SK-N-SH (cell line): ENCODE measurements at places on chromosomes 1 and 21. TPM values are rescaled to one million over a fixed set of nuclear protein-coding genes. Genes with fewer than 3 reads are reported as not detected.

GRCh38 chr1:5514527-5515183, 477.6 kb downstream of the NPHP4 start:
- no peak overlapping the region for H3K4me3 ChIP-seq
- no peak overlapping the region for H3K27ac ChIP-seq
- DNase-seq, result peak; percentile 89
- H3K27me3 ChIP-seq, result no peaks in the 10 kb centered on the region
- no peaks in the 10 kb centered on the region for H3K4me1 ChIP-seq
- no peaks in the 10 kb centered on the region for H3K36me3 ChIP-seq

DNA sequence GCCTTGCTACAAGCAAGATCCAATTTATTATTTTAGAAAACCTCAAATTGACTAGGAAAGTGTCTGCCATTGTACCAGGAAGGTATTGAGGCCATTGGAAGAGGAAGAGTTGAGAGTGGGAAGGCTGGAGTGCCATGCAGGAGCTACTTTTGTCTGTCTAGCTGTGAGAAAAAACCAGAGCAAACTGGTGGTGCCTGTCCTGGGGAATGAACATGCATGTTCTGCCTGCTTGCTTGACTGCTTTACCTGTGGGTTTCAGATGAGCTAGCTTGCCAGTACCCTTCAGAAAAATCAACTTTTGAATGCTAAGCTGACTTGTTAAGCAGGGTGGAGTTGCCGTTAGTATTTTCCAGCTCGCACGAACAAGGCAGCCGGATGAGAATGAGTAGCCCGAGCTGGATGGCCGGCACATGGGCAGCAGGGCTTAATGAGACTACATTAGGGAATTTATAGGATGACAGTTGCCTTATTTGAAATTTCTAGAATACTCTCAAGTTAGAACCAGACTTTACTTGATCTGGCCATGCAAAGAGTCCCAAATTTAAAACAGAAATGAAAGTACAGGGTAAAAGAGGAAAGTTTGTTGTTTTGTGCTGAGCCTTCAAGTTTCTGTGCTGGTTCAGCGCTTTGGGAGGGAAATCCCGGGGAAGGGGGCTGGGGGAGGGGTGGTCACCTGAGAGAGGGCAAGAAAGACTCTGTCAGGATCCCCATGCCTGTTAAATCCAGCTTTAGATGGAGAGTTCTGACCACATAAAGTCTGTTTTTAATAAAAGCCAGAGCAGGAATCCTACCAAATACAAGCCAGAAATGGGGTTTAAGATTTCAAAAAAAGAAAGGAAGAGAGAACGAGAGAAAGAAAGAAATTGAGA, 29.6 kb upstream of the C1orf105 start:
- H3K36me3 ChIP-seq, result no peaks in the 10 kb centered on the region
- peaks cover 4% of the 10 kb centered on the region; the same call in 1 of the 2 replicates for H3K4me1 ChIP-seq
- H3K27ac ChIP-seq, result peak overlapping the region; percentile 94
- H3K4me3 ChIP-seq, result no peak overlapping the region
- DNase-seq, result no peak

DNA sequence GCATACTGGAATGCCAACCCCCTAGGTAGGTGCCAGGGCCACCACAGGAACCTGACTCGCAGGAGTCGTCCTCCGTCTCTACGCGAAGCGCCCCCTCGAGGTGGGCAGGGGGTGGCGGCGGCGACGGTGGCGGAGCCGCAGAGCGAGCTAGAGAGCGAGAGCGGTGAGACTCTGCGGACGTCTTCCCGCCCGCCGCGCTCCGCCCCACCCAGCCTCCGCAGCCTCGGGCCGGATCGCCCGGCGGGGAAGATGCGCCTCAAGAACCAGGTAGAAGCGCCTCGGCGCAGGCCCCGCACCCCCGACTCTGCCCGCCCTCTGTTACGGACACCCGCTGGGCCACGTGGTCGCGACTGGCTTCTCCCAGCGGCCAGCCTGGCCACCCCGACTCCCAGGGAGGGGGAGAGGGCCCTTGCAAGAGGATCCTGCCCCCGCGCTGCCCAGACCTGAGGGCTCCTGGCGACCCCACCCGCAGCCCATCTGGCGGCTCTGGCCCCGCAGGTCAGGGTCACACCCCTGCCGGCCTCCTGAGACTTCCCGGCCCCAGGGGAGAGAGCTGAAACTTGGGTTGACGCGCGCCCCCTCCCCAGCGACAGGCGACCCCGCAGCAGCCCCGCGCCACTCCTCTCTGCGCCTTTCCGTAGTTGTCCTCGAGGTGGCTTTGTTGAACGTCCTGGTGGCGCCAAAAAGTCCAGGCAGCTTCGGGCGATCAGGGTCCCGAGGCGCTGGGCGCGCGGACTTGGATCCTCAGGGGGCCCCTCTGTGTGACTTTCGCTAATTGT, 24.4 kb upstream of the AGBL4 start:
- peak; percentile 87 for DNase-seq
- no peaks in the 10 kb centered on the region; the same call in 1 of the 2 replicates for H3K27me3 ChIP-seq
- no peaks in the 10 kb centered on the region; the same call in 1 of the 2 replicates for H3K4me1 ChIP-seq

GRCh38 chr21:33057385-33057940, 12.5 kb upstream of the OLIG1 start:
- H3K4me3 ChIP-seq, result no peak overlapping the region
- no peak overlapping the region for H3K27ac ChIP-seq
- DNase-seq, result no peak

GRCh38 chr1:36846357-36846756, 188.0 kb downstream of the GRIK3 start:
- no peak overlapping the region for H3K27ac ChIP-seq
- H3K4me1 ChIP-seq, result peaks cover 8% of the 10 kb centered on the region; the same call in 1 of the 2 replicates
- no peaks in the 10 kb centered on the region for H3K27me3 ChIP-seq
- no peaks in the 10 kb centered on the region for H3K36me3 ChIP-seq

- H3K27ac ChIP-seq, result peak overlapping the region; percentile 45
- no peaks in the 10 kb centered on the region for H3K36me3 ChIP-seq
- DNase-seq, result no peak
- no peak overlapping the region for H3K4me3 ChIP-seq
- peaks cover 8% of the 10 kb centered on the region; the same call in 1 of the 2 replicates for H3K4me1 ChIP-seq
Observed at GRCh38 chr1:94698356-94698755, 121.8 kb upstream of the SLC44A3 start.

- no peaks in the 10 kb centered on the region for H3K27me3 ChIP-seq
- H3K4me3 ChIP-seq, result no peak overlapping the region; the same call in 1 of the 2 replicates
- H3K27ac ChIP-seq, result peak overlapping the region; percentile 73
- no peaks in the 10 kb centered on the region; the same call in 1 of the 2 replicates for H3K4me1 ChIP-seq
- H3K36me3 ChIP-seq, result peaks cover 20% of the 10 kb centered on the region; the same call in 1 of the 2 replicates
Observed at GRCh38 chr1:12296623-12297022, 66.8 kb downstream of the VPS13D start.

GRCh38 chr1:37240897-37241296, 206.6 kb upstream of the GRIK3 start:
- no peak overlapping the region for H3K27ac ChIP-seq
- no peaks in the 10 kb centered on the region for H3K27me3 ChIP-seq
- H3K36me3 ChIP-seq, result no peaks in the 10 kb centered on the region
- H3K4me1 ChIP-seq, result peaks cover 6% of the 10 kb centered on the region; the same call in 1 of the 2 replicates
- DNase-seq, result peak; percentile 38

DNA sequence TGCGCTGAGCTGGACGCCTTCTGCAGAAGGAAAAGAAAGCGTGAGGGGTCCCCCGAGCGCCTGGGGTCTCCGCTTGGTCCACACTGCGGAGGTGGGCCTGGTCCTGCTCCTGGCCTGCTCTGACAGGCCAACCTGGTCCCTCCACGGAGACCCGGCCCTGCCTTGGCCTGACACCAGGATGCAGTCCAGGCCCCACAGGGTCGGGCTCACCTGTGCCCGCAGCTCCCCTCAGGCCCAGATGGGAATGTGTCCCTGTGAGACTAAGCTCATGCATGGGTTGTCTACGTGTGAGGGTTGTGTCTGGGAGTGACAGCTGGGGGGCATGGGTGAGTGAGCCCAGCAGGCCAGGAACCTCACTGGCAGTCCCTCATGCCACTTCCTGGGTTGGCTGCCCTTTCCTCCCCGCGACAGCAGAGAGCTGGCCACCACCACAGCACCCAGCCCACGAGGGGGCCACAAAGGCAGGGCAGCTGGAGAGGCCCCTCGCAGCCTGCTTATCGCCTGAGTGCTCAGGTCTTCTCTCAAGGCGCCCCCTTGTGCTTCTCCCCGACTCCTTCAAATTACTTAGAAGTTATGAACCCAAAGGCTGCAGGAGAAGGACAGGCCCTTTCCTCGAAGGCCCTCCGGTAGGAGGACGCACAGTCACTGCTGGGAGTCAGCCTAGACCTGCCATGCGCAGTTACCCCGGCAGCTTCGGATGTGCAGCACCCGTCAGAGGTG, 41.1 kb downstream of the SLC45A1 start:
- H3K4me3 ChIP-seq, result no peak overlapping the region
- H3K4me1 ChIP-seq, result peaks cover 13% of the 10 kb centered on the region; the same call in 1 of the 2 replicates
- no peak for DNase-seq
- peaks cover 5% of the 10 kb centered on the region for H3K36me3 ChIP-seq
- no peaks in the 10 kb centered on the region for H3K27me3 ChIP-seq
- no peak overlapping the region for H3K27ac ChIP-seq

DNA sequence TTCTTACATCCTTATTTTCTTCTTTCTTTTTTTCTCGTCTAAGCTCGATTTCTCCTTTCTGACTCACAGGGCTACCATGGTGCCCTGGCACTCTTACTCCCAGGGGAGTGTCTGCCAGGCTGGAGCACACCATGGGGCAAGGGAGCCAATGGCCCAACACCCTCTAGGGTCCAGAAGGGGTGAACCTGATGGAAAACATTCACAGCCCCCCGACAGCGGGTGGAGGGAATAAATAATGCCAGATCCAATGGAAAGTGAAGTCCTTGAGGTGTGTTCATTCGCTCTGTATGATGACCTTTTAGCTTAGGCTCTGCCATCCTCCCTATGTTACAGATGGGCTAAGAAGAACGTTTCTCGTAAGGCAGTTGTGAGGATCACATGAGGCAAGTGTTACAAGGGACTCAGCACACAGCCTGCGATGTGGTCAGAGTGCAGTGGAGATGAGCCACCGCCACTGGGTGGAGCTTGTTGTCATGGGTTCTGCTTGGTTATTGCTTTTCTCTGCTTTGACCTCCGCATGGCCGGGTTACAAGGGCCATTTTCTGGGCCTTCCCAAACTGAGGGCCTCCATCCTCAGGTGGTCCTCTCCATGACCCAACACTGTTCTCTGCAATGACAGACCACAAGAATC, 3.5 kb upstream of the FCMR start:
- H3K27ac ChIP-seq, result no peak overlapping the region
- H3K4me3 ChIP-seq, result no peak overlapping the region
- no peaks in the 10 kb centered on the region for H3K27me3 ChIP-seq
- no peak for DNase-seq
- H3K4me1 ChIP-seq, result no peaks in the 10 kb centered on the region

GRCh38 chr1:87905651-87906050, 577.0 kb downstream of the LMO4 start:
- no peak overlapping the region for H3K27ac ChIP-seq
- H3K27me3 ChIP-seq, result no peaks in the 10 kb centered on the region
- no peak for DNase-seq

- H3K4me1 ChIP-seq, result peaks cover 7% of the 10 kb centered on the region; the same call in 1 of the 2 replicates
- no peak overlapping the region for H3K27ac ChIP-seq
- no peaks in the 10 kb centered on the region for H3K27me3 ChIP-seq
- no peak overlapping the region for H3K4me3 ChIP-seq
Observed at GRCh38 chr1:64839261-64839660, 94.4 kb downstream of the RAVER2 start.

DNA sequence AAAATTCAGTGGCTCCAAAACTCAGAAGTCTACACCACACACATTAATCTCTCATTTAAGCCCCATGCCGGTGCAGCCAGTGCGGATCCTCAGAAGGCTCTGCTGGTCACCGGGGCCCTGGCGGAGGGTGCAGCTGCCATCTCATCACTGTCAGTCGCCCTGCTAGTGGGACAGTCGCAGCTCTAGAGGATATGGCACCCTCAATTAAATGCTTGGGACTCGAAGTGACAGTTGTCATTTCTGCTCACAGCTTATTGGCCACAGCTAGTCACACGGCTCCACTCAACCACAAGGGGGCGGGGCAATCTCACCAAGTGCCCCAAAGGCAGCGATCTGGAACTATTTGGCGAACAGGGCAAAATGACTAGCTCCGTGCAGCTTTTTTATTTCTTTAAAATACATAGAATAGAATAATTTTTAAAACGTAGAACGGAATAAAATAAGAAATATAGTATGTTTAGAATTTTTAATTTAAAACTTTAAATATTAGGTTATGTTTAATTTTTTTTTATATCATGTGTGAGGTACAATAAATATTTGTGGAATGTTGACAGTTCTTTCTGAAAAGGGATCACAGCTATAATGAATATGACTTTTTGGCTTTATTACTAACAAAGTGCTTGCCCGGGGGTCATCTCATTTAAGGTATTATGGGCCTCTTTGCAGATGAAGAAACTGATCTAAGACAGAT, 8.0 kb upstream of the MAN1C1 start:
- no peak overlapping the region for H3K27ac ChIP-seq
- H3K4me1 ChIP-seq, result no peaks in the 10 kb centered on the region
- H3K27me3 ChIP-seq, result peaks cover 29% of the 10 kb centered on the region

DNA sequence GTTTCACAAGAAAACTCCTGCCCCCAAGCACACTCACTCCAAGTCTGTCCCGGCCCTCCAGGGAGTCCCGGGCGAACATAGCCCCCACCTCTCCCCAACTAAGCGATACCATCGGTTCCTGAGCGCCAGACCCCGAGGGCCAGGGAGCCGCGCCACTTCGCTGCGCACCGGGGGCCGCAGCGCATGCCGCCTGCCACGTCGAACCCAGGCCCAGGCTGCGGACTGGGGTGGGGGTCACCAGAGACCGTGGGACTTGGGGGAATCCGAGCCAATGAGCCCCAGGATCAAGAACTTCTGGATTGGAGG, 801 bp downstream of the RSPO1 start:
- no peak overlapping the region for H3K4me3 ChIP-seq
- peak; percentile 70 for DNase-seq
- H3K27me3 ChIP-seq, result peaks cover 77% of the 10 kb centered on the region

DNA sequence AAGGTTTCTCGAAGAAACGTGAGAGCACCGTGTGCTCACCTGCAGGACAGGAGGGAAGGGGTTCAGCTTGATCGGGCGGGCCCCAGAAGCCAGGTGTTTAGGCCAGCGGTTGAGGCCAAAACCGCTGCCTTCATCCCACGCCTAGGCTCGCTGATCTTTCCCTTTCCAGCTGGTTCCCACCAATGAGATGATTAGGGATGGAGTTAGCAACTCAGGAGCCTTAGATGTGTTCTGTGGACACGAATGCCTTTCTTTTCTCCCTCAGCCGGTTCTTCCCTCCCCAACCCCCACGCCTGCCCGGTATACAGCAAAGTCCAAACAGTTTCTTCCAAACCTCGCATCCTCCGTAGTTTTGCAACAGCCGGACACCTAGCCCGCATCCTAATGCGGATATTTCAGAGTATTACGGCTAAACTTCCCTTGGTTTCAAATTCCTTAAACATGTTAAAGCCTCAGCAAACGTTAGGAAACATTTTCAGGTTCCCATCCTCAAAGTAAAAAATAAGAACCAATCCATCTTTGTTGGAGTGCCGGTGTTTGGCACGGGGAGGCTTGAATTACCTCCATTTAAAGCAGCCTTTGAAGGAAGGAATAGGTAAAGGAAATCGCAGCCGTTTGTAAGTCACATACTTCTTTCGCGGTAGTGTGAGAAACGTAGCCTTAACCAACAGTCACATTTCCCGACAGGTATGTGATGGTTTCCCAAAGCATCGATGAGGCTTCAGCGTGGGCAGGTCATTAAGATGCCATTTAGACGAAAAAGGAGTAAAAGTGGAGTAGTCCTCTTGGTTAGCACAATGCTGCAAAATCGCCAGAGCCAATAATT, 1.1 kb downstream of the LRRC8C start:
- H3K36me3 ChIP-seq, result no peaks in the 10 kb centered on the region
- no peaks in the 10 kb centered on the region for H3K27me3 ChIP-seq
- peak overlapping the region; percentile 88 for H3K27ac ChIP-seq
- DNase-seq, result peak; percentile 39

PLPPR4 gene
- 0.61 and 2.1 TPM in 2 replicates for polyA plus RNA-seq

ANGPTL7 gene
- polyA plus RNA-seq, result 0.08 and 0.16 TPM in 2 replicates

TSPAN1 gene
- 12.2 and 13.9 TPM in 2 replicates for polyA plus RNA-seq

APCS gene
- polyA plus RNA-seq, result not detected in 2 replicates

C1orf94 gene
- polyA plus RNA-seq, result not detected in 2 replicates

P3R3URF gene
- polyA plus RNA-seq, result not detected in 2 replicates

PIK3C2B gene
- 6.5 and 6.6 TPM in 2 replicates for polyA plus RNA-seq

LAD1 gene
- polyA plus RNA-seq, result 0.03 TPM in 1 of 2 replicates, not detected in the other
